ENCODE measurements at places on chromosomes 1 and 21.
A peak's percentile ranks its signal among the peaks of the same experiment; 100 is the strongest.

GRCh38 chr1:37958690-37959089 lies 11.8 kb upstream of the INPP5B start:
- no peak for DNase-seq

GRCh38 chr1:156806512-156807440 lies 9.9 kb downstream of the SH2D2A start:
- DNase-seq = no peak

- peak; percentile 55 for DNase-seq
Observed at GRCh38 chr1:68120136-68120791, 69.8 kb upstream of the DIRAS3 start.

GRCh38 chr1:52669696-52670095 lies 28.5 kb downstream of the COA7 start:
- no peak for DNase-seq

- no peak for DNase-seq
Observed at GRCh38 chr1:10948463-10948775, 64.0 kb upstream of the TARDBP start.

All from GM10248 (cell line).